CD4-positive, alpha-beta T cell treated with Interleukin-1 beta for 1 hour (primary cell): ENCODE measurements at places on chromosomes 12 and 14.

DNA sequence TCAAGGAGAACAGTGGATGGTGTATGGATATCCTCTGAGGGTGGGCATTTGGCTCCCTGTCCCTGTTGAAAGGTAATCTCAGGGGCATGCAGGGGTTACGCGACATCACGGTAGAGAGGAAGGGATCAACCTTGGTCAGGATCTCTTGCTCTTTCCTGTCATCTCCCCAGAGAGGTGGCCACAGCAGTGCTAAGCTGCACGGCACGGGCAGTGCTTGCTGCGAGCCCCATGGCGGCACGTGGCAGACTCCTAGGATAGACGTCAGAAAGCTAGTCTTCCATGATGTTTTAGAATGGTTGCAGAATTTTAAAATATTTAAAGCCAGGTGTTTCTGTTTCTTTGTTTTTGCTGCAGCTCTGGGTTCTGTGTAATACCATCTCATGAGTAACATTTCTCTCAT is 41.0 kb downstream of the DYNC1H1 start:
- DNase-seq = no peak

- DNase-seq = peak; percentile 71
These were observed 157.9 kb upstream of the PARP11 start for GRCh38 chr12:4030929-4031702.

GRCh38 chr12:107418981-107419380 is 266.6 kb upstream of the PWP1 start:
- DNase-seq = no peak

DNA sequence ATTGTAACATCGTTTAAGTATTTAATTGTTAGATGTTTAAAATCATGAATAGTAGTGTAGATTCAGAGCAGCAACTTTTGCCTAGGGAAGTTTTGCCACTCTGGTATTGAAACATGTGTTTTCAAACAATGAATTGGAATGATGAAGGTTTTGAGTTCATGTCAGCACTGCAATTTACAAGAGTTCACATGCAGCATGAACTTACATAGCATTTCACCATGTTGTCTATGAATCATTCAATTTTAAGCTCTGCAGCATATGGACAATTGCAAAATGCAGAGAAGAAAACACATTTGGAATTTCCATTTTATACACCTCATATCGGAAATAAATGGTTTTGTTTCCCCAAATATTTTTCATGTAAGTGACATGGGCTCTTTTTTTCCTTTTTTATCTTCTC is 170.7 kb upstream of the CDKN3 start:
- no peak for DNase-seq

DNA sequence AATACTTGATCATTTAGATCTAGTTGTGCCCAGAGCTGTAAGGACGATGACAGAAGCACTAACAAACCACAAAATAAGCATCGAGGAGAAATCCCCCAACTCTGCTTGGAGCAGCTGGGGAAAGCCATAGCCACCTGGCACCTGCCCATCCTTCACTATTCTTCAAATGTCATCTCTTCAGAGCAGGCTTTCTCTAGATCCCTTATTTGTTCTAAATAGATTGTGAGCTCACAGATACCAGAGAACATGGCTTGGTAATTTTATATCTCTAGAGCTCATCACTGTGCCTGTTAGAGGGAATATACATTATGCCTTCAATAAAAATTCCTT is 50.9 kb downstream of the GRIP1 start:
- no peak for DNase-seq

DNA sequence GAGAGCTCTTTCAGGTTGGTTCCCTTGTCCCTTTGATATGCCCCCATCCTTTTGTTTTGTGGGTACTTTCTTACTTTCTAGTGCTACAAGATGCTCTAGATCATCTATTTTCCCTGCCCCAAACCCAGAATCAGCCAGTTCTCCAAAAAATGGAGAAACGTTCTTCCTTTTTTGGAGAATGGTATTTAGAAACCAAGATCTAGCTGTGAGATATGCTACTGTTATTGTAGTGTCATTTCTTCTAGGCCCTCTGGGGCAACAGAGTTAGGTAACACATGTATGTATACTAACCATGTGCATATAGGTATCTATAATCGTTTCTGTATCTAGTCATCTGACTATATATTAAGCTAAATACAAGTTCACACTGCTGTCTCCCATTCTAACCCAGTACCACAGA is 6.9 kb upstream of the IGFBP6 start:
- no peak for DNase-seq

DNA sequence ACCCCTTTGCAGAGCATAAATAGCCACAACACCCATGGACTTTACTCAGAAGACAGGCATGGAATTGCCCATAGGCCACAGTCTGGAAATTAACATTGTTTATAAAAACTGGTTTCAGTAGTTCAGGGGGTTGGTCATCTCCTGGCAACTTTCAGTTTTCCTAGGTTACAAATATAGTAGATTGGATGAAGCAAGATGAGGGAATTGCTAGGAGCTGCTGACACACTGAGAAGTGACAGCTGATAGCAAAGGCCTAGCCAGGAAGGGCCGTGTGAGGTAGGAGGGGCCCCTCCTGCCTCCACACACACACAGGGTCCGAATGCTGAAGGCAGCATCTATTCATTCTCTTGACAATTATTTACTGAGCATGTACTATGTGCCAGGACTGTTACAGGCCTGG is 8.3 kb downstream of the GALNT16 start:
- no peak for DNase-seq

DNA sequence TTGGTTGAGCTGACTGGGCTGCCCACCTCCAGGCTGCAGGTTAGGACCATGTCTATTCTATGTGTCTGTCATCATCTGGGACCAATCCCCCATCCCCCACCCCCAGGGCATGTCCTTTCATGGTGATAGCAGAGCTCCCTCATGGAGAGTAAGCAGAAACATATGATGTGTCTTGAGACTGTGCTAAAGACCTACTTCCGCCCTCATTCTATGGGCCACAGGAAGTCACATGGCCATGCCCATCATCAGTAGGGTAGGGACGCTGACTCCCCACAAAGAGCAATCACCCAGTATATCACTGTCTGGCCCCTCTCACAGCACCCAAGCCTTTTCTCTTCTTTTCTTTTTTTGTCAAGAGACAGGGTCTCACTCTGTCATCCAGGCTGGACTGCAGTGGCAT is 99.7 kb downstream of the CMKLR1 start:
- no peak for DNase-seq

DNA sequence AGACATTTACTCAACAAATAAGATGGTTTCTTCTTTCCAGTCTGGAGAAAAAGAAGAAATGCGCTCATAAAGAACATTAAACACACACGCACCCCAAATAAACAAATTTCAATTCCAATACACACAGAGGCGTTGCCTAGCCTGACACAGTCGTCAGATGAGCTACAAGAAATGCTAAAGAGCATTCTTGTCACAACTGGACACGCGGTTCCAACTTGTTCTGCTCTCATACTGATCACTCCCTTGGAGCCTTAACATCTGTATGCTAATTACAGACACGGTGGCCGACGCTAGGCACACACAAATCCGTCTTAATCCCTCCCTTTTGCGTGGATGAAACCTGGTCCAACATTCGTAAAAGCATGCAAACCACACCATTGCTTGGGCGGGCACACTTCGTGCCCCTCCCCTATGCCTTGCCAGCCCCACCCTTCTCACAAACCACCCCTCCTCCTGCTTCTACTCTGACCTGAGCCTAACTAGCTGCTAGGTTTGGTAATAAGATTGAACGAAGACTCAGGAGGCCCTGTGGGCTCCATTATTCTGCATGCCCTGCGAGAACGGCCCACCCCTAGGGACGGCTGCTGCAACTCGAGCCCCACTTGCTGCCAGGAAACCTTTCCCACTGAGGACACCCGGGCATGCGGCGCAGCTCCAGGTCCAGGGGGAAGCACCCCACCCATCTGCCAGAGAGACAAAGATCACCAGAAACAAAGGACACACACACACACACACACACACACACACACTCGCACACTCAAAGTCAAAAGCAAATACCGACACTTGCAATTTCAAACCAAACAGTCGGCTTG is 1.2 kb downstream of the KCNK10 start:
- no peak for DNase-seq

GRCh38 chr14:103858063-103858781 is 10.8 kb upstream of the PPP1R13B start:
- no peak for DNase-seq

GRCh38 chr12:51307655-51308593 is 16.1 kb downstream of the BIN2 start:
- DNase-seq = no peak

DNA sequence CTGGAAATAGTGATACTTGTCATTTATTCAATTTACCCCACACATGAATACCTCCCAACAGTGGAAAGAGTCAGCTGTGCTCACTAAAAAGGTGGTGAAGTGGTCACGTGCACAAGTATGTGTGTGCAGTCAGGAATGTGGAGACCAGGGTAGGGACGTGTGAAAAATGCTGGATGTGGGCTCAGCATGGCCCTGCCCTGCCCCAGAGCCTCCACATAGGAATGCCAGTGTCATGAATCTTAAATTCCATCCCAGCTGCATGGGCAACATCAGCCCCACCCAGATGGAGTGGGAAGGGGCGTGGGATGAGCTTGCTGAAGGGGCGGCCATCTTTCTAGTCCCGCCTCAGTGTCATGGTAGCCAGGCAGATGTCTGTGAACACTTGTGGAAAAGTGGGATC is 87.7 kb downstream of the C12orf75 start:
- no peak for DNase-seq

GRCh38 chr12:52358575-52359350 is 8.5 kb downstream of the KRT85 start:
- DNase-seq = no peak

DNA sequence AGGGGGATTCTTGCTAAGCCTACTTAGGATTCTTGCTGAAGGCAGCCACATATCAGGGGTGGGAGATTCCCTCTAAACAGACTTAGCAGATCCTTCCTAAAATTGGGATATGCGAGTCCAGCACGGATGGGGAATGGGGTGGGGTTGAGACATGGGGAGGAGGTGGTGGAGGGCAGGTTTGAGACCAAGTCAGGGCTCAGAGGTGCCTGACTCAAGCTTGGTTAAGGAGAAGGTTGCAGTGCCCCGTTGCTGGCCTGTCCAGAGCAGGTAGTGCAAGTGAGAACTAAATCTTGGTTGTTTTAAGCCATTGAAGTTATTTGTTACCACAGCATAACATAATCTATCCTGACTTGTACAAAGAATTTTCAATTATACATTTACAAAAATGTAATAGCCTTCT is 359.7 kb downstream of the AACS start:
- DNase-seq = no peak

DNA sequence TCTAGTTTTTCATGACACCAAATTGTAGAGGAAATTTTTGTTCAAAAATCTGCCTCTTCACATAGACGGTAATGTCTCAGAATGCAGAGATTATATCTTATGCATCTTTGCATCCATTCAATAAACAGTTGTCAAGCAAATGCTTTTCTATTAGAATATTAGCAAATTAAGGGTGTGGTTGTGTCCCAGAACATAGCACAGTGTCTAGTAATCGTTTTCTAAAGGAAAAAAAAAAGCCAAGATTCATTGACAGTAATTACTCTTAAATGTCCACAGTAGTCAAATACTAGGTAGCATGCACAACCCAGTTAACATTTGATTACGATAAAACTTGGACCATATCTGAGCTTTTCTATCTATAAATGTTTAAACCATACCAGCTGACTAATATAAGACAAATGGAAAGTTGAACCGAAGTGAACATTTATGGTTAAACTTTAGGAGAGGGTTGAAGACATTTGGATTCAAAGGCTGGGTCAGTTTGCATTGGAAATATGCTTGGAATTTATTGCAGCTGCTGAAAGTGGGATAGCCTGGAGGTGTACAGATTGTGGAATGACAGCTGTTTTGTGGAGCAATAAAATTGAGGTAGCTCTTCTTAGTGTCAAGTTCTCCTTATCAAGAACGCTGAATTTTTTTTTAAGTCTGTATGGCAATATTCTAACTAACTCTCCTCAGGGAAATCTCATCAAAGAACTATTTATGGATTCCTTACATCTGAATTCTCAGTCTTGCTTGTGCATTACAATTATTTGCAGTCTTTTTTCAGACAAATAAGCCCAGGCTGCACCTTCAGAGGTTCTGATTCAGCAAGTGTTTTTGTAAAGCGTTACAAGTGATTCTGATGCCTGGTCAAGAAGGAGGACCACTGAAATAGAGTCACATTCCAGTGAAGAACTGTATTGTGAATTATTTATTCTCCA is 66.7 kb upstream of the ATP2B1 start:
- DNase-seq = no peak

- no peak for DNase-seq
These were observed 69.2 kb downstream of the PTPRQ start for GRCh38 chr12:80513211-80513610.

GRCh38 chr12:79874665-79875064 is 60.2 kb downstream of the PPP1R12A start:
- no peak for DNase-seq

DNA sequence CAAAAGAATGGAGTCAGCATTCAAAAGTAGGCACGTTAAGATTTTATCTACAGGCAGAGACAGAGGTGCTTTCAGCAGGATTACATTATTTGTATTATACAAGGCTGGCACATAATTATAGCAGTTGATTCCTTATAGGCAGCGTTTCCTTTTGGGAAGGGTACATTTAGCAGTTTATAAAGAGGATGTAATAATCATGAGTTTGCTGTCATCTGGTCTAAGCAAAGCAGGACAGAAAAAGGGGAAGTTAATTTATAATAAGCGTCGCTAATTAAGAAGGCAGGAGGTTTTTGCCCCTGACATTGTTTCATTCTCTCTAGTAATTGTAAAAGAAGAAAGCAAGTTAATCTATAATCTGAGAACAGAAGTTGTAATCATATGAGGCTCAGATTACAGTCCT is 259.9 kb upstream of the MDGA2 start:
- no peak for DNase-seq
